ENCODE measurements at places on chromosomes 6 and 20.
A peak's percentile ranks its signal among the peaks of the same experiment; 100 is the strongest.

- DNase-seq: no peak
These were observed 32.1 kb upstream of the TGM2 start for GRCh38 chr20:38197217-38197616.

GRCh38 chr6:28597924-28598722 lies 72.4 kb downstream of the GPX5 start:
- no peak for DNase-seq

DNA sequence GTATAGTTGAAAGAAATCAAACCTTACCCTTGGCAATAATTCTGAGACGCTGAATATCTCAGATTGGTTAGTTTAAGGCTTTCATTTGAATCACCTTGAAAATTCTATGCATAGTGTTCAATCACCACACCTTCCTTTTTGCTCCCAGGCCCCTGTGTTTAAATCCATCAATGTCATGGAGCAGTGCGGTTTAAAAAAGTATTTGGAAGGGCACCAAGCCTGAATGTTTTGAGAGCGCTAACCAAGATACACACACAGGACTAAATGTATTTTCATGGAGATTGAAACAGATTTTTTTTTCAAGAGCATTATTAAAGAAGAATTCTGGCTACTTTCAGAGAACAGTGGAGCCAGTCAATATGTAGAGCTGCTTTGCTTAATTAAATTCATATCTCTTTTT lies 195.7 kb downstream of the CENPW start:
- no peak for DNase-seq

DNA sequence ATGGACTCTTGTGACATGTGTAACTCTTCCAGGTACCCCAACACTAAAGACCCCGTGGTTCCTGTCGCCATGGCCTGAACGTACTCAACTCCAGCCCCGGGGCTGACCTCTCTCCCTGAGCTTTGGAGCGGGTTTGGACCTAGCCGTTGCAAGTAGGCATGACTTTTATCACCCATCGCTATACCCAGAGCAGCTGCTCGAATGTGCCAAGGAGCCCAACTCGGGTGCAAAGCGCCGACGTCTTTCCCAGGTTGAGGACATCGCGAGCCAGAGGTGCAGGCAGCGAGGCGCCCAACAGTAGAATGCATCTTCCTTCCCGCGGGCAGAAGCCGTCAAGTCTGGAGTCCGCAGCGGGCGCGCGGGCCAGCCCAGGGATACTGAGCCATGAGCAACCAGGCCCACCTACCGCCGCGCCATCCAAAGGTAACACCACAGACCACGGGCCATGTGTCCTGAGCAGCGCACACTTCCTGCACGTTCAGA lies 5.7 kb upstream of the LAMP5 start:
- no peak for DNase-seq

- no peak for DNase-seq
These were observed 36.1 kb downstream of the ELOVL2 start for GRCh38 chr6:11007715-11008608.

GRCh38 chr6:44697327-44697726 lies 309.8 kb downstream of the CDC5L start:
- no peak for DNase-seq

DNA sequence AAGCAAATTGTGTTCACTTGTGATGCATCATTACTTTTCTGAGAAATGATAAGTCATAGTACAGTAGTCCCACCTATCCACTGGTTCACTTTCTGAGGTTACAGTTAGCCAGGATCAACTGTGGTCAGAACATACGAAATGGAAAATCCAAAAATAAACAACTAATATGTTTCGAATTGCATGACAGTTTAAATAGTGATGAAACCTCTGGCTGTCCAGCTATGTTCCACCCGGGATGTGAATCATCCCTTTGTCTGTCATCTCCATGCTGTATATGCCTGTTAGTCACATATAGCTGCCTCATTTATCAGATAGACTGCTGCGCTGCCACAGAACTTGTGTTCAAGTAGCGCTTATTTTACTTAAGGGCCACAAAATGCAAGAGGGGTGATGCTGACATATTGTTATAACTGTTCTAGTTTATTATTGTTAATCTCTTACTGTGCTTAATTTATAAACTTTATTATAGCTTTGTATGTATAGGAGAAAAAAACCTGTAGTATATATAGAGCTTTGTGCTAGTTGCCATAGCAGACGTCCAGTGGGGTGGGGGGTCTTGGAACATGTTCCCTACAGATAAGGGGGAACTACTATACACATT lies 29.2 kb downstream of the AFDN start:
- peak; percentile 77 for DNase-seq

GRCh38 chr6:86963352-86963751 lies 26.0 kb downstream of the HTR1E start:
- no peak for DNase-seq

DNA sequence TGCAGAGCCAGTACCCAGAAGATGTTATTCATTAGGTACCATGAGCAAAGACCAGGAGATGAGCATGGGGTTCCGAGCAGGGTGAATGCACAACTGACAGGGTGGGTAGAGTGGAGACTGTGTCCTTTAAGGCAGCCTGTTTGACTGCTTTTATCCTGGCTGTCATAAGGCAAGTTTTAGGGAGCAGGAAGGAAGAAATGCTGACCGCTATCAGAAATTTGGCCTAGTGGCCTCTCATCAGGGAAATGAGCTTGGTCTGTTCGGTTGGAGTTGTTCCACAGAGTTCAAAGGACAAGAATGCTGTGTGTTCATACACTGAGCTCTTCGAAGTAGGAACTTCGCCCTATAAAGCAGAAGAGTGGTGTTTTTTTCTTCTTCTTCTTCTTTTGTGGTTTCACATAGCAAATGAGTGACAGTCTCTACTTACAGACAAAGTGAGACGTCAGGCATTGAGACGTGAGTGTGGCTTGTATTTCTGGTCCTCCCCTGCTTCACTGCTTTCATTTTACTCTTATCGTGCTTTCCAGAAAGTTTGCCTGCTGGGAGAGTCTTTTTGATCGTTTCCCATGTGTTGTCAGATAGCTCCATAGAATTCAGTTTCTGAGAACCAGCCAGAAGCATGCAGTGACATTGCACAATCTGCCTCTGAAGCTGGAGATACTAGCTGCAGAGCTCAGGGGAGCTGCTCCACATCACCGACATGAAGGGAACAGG lies at the start of gene CASS4:
CASS4 (plus strand) TSS at position 502 of the 714 bp plus-strand sequence; CDS start at position 701, 199 bp downstream.
- DNase-seq: peak; percentile 63

GRCh38 chr6:164152611-164153010 lies 738.1 kb downstream of the QKI start:
- no peak for DNase-seq

DNA sequence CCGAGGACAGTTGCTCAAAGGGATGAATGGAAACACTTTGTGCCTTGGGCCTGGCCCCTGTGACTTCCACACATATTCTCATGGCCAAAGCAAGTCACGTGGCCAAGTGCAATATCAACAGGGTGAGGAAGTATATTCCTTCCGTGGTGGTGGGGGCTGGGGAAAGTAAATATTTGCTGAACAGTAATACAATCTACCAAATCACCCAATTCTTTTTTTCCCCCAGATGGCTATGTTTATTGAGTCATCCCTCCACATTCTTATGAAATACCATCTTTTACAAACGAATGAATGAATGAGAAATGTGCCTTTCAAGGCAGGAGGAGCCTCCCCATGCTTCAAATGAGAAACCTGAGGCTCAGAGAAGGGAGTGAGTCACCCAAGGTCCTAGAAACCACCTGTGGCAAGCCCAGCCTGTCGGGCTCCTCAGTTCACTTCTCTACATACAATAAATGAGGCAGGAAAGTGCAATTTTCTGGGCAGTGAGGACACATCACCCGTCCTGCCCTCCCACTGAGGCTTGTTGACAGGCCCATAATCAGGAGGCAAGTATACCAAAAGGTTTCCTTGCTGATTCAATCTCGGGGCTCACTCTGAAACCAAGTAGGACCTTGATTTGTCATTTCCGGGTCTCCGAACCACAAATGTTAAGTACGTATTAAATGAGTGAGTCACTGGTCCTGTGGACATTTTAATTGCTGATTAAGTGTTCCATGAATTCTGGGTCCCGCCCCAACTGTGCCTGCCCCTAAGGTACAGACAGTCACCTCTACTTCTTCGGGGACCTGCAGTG lies 25.3 kb upstream of the TOP1 start:
- DNase-seq: peak; percentile 93

GRCh38 chr6:17389274-17389847 lies 4.0 kb upstream of the CAP2 start:
- no peak for DNase-seq

DNA sequence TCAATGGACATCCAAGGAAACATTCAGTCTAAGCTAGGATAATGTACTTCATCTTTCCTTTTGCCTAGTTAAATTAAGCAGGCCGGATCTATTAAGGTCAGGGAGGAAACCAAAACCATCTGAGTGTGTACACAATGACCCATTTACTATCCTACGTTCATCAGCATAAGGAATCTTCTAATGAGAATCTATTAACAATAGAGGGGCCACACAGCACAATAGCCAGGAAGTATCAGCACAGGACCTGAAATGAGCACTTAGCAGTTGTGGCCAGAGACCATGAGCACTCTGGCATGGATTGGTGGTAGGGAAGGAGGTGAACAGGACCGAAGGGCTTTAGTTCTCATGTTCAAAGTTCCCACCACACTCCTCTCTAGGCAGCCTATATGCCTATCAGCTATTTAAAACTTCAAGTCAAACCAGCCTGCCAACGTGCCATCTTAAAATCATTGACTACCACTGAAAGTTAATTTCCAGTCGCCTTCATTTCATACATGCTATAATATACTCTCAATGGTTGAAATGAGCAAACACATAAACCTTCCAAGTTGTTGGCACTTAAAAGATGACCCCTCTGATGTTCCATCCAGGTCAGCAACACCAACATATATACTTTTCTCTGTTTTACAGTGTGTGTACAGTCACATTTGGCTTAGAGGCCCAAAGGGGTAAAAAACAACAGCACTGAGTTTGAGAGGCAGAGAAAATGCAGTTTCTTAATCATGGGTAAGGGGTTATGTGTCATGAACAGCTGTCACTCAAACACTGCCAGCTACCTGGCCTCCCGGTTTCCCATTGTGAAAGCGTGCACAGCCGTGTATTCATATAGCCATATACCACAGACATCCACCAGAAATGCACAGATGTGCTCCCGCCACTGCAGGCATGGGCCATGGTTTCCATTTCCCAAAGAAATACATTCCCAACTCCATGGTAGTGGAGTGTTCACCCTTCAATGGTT lies 184.3 kb downstream of the TBXT start:
- DNase-seq: no peak

GRCh38 chr20:36823121-36823520 lies 49.6 kb upstream of the DSN1 start:
- no peak for DNase-seq

- DNase-seq: no peak
These were observed 16.6 kb upstream of the TRIM27 start for GRCh38 chr6:28940294-28940857.

- DNase-seq: no peak
These were observed 586 bp upstream of the NQO2 start for GRCh38 chr6:2998998-2999617.

DNA sequence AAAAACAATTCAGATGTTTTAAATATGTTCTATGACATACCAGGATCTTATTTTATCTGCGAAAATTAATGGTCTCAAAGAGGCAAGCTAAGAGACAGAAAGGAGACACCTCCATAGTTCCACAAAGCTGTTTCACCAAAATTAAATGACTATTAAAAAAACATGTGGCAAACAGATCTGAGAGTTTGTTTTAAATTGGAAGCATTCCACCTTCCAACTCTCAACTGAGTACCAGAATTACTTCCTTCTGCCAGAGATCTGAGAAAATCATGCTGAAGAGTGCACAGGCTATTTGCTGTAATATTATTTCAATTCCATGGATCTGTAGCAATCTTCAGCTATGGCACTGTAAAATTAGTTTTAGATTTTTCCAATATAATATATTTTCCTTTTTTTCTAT lies 669.5 kb upstream of the MARCKS start:
- DNase-seq: no peak

- no peak for DNase-seq
These were observed 8.6 kb downstream of the RAET1E start for GRCh38 chr6:149889326-149889725.

GRCh38 chr20:21518292-21518991 lies 4.6 kb upstream of the NKX2-2 start:
- no peak for DNase-seq

GRCh38 chr6:138430361-138431145 lies 26.5 kb downstream of the HEBP2 start:
- DNase-seq: no peak

DNA sequence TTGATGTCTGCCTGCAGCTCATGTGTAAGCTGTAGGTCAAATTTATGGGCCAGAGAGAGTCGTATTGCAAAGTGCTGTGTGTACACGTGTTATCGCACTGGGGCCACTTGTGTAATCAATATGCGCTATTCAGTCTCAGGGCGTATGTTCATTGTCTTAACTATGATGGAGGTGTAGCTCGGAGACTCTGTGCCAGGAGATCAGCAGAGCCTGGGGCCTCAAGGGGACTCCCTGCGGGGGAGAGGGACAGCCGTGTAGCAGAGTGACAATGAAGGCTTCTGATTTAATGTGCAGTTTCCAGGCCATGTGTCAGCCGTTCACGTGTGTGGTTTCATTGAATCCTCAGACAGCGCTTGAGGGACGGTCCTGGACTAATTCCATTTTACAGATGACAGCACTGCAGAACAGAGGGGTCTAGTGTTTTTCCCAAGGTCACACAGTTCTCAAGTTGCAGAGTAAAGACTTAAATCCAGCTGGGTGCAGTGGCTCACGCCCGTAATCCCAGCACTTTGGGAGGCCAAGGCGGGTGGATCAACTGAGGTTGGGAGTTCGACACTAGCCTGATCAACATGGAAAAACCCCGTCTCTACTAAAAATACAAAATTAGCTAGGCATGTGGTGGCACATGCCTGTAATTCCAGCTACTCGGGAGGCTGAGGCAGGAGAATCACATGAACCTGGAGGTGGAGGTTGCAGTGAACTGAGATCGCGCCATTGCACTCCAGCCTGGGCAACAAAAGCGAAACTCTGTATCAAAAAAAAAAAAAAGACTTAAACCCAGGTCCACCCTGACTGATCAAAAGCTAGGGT lies 242.5 kb downstream of the PREX1 start:
- no peak for DNase-seq

DNA sequence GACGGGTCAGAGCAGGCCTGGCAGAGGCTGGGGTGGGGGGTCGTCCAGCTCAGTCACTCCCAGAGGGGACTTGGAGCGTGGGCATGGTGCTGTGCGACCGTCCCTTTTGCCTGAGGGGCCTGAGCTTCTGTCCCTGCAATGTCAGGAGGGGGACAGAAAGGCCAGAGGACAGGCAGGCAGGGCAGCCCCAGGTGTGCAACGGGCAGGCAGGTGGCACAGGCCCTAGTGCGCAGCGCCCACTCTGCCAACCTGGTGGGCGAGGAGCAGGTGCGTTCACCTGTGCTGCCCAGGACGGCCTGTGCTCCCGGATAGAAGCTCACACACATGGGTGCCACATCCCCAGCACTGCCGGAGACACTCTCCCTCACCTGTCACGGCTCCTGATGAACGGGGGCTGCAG lies 78.7 kb upstream of the SLCO4A1 start:
- no peak for DNase-seq
